NB4 (cell line): ENCODE measurements at places on chromosomes 5 and 9.

- no peak for DNase-seq
Measured at GRCh38 chr5:1507014-1507375, 16.8 kb downstream of the LPCAT1 start.

- no peak for DNase-seq
Measured at GRCh38 chr5:31617867-31618266, 21.1 kb upstream of the PDZD2 start.

GRCh38 chr5:110916381-110917049 lies 155.0 kb upstream of the TSLP start:
- no peak for DNase-seq

DNA sequence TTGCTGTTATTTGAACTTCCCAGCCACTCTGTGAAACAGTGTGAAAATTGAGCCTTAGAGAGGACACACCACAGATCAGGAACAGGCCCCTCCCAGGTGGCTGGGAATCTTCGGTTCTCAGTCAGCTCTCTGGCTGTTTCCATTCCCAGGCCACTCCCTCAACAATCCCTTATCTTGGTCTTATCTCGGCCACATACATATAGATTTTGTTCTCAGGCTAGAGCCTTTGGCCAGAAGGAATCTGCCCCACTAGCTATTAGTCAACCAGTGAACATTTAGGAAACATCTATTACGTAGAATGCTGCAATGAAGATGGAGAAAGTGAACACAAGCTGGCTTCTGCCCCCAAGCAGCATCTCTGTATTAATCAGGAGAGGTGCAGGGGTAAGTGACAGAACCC lies 21.0 kb upstream of the WWC1 start:
- DNase-seq = no peak

- no peak for DNase-seq
Measured at GRCh38 chr9:106500171-106500570, 362.8 kb upstream of the ZNF462 start.

GRCh38 chr5:132396589-132397031 lies 27.1 kb downstream of the SLC22A5 start:
- DNase-seq = no peak

DNA sequence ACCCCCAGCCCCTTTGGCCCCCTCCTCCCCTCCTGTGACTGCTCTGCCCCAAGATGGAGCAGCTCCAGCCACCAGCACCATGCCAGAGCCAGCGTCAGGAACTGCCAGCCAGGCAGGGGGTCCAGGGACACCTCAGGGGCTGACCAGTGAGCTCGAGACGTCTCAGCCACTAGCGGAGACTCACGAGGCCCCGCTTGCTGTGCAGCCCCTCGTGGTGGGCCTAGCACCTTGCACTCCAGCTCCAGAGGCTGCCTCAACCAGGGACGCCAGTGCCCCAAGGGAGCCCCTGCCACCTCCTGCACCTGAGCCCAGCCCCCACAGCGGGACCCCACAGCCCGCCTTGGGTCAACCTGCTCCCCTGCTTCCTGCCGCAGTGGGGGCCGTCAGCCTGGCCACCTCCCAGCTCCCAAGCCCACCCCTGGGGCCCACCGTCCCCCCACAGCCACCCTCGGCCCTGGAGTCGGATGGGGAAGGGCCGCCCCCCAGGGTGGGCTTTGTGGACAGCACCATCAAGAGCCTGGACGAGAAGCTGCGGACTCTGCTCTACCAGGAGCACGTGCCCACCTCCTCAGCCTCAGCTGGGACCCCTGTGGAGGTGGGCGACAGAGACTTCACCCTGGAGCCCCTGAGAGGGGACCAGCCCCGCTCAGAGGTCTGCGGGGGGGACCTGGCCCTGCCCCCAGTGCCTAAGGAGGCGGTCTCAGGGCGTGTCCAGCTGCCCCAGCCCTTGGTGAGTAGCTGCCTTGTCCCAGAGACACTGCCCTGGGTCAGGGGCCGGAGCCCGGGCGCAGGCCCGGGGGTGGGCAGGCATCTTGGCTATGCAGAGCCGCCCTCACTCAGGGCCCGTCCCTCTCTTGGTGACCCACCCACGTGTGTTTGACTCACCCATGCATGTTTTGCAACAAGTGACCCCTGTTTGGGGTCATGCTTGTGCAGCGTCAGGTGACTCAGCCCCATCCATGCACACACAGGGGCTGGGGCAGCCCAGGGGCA lies 105.2 kb downstream of the WNK2 start:
- peak; percentile 46 for DNase-seq

DNA sequence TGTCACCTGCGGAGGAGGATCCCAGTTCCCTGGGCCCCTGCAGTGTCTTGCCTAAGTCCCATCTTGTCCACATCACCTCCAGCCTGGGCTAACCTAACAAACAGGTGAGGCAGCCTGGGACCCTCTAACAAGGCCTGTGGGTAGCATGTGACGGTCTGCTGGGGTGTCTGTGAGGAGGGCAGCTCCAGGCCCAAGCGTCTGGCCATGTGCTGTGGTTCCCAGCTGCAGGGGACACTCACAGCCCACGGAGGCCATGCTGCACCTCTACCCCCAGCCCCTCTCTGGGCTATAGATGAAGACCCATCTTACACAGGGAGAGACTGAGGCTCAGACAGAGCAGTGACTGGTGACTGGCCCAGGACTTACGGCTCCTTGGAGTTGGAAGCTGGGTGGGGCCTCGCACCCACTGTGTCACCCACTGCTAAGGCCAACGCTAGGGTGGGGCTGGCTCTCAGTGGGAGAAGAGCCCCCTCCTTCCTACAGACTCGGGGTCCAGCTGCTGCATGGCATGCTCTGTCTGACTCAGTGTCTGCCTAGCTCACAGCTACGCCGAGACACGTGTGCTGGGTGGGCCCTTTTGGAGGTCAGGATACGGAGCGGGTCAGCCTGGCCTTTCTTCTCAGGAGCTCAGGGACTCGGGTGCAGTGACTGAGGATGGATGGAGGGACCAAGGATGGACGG lies 40.8 kb upstream of the RNF130 start:
- DNase-seq = no peak

DNA sequence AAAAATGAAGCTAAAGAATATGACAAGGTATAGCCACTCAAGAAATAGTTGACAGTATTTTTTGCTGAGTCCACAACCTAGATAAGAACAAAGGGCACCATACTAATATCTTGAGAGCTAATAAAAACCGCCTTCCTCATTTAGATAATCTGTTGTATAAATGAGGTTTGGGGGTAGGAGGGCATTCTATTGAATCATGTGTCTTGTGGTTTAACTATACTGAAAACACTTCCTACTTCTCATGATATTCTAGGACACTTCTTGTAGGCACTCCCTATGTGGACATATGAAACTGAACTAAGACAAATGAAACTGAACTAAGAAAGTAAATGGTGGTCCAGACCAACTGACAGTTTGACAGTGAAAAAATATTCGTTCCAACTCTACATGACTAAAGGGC lies 1268.5 kb upstream of the C9orf72 start:
- peak; percentile 16 for DNase-seq
